ENCODE measurements at places on chromosomes 6 and 20.

DNA sequence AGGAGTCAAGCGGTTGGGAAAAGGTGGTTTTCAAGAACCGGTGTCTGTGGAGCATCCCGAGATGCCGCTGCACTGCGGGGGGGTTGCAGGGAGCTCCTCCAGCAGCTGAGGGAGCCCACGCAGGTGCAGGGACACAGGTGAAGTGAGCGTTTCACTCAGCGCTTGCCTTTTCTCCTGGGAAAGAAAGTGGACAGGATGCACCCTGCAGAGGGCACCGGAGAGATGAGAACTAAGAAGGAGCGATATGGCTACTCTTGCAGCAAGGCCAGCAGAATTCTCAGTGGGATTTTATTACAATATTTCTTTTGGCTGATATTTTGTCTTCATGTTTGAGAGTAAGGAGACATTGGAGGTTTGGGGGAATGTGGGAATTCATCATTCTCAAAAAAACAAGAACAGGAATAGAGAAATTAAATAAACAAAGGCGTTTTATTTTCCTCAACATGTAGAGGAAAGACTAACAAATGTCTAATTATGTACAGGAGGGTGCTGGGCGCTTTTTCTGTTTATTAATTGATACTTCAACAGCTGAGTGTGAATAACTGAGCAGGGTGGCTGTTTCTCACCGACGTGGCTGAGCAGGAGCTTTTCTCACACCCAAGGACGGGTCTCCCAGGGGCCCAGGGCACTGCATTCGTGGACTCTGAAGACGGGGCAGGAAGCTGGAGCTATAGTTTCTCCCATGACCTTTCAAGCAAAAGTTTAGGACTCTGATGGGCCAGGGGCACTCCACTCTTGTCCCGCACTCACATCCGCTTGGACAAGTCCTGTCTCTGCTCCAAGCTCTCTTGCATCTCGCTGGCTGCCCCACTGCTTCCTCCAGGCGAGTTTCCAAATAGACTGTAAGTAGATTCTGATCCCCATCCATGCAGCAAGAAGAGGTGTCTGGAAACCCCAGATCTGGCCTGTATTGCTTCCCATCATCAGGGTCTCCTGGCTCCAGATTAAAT lies 176.1 kb downstream of the SMOC2 start:
- DNase-seq: no peak

DNA sequence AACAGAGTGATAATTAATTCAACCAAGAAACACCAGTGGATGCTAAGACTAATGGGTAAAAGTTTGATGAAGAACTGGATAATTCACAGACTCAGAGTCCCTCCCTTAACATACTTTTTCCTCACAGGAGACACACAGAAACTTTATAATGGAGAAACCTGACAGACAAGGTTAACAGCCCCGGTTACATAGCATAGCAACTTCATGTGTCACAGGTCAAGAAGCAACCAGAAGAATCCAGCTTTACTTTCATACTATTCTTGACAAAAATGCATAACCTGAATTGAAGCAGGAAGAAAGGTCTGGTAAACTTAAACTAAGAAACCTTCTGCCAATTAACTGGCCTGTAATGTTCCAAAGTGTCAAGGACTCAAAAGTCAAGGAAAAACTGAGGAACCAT lies 375.9 kb downstream of the RNF144B start:
- DNase-seq: no peak

GRCh38 chr6:153411070-153411648 lies 280.1 kb upstream of the RGS17 start:
- no peak for DNase-seq

- DNase-seq: no peak
These were observed 1.1 kb downstream of the DLK2 start for GRCh38 chr6:43454290-43454695.

DNA sequence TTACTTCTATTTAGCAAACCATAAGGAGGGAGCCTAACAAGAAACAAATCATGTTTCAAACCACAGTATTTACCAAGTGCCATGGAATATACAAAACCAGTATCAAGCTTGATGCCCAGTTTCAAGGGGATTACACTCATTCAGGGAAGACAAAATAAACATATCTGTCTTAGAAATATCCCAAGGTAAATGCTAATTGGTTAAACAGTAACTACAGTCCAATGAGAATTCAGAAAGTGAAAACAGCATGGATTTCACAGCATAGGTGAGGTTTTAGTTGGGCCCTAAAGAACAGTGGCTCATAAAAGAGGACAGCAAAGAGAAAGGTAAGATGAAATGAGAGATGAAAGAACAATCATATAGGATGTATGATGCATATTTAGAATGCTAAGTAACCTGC lies 110.3 kb downstream of the CHD6 start:
- no peak for DNase-seq

GRCh38 chr6:138403324-138403800 lies 661 bp upstream of the HEBP2 start:
- DNase-seq: no peak
